ENCODE measurements at places on chromosomes 16 and 17. TPM values are rescaled to one million over a fixed set of nuclear protein-coding genes. Genes with fewer than 3 reads are reported as not detected.
A peak's percentile ranks its signal among the peaks of the same experiment; 100 is the strongest.

The KRTAP4-1 gene
- polyA plus RNA-seq = not detected

DNA sequence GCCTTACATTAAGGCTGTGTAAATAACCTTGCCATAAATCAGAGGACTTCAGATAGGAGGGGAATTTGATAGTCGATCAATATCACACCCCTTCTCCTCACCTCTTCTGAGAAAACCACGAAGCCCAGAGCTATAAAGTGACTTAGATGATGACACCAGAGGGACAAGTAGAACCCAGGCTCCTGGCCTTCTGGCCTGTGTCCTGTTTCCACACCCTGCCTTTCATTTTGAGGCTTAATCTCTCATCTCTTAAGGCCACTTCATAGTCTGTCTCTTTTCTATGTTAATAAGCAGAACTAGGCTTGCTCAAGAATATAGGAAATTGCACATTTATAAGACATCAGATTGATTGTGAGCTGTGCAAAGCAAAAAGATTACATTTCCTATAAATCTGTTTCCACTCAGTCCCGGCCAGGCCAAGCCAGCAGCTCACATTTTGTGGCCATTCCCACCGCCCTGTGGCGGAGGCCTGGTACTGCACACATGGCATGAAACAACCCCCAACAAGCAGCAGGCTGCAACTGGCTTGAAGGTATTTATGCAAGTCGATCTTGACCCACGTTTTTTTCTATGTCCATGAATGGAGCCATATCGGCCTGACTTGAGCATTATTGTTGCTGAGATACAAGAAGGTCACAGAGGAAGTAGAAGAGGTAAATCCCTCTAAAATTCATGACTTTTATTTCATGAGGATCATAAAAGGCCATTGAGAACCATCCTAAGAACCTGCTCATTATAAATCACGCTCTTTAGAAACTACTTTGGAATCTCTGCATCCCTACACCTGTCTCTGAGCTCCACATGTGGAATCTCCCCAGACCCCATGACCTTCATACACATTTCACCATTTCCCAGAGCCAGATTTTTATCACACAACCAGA is 93.7 kb downstream of the PMP22 start:
- peak; percentile 78 for DNase-seq

The CIAO2B gene
- 78.3 TPM for polyA plus RNA-seq

The ASIC2 gene
- 2.5 TPM for polyA plus RNA-seq

The GLYR1 gene
- polyA plus RNA-seq = 163 TPM

DNA sequence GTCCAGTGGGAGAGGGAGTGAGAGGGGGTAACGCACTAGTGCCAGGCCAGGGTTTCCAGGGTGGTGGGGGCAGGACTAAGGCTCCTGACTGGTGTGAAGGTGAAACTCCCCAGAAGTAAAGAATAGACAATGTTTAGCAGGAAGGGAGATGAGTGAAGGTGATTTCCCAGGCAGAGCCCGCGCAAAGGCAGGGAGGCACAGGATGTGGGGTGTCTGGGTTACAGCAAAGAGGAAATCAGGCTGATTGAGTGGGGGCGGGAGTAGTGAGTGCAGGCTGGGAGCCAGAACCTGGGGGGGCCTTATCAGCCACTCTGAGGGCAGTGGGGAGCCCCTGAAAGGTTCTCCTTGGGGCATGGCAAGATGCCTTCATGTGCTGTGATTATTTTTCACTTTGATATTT is 167.5 kb downstream of the UTP18 start:
- DNase-seq = no peak

The DLG4 gene
- polyA plus RNA-seq = 36.0 TPM

DNA sequence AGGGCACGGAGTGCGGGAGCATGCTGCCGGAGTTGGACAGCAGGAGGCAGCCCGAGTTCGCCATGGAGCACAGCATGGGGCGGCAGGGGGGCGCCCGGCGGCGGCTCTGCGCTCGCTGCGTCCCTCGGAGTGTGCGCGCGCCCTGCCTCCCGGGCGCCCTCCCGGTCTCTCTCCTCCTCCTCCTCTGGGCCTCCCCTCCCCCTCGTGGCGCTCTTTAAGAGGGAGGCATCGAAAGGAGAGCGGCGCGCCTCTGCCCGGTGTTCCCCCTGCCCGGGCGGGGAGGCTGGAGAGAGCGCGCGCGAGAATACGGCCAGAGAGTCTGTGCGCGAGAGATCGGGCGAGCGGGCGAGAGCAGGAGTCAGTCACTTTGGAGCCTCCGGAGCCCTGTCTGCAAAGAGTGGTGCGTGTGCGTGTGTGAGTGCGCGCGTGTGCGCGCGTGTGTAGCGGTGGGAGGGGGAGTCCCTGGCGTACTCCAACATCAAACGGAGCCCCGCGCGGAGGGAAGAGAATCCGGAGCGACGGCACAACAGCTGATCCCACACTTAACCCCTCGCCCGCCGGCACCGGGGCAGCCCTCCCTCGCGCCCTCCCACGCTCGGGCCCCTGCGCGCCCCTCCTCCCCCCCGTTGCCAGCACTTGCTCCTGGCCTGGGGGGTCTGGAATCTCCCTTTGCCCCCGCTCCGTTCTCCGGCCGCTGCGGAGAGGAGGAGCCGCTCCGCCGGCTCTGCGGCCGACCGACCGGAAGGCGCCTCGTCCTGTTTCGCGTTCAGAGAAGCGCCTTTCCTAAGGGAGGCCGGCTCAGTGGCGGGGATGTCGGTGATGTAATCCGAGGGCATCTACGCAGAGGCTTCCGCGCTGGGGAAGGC is 108.9 kb downstream of the ENGASE start:
- peak; percentile 46 for DNase-seq

The ZNF768 gene
- 44.5 TPM for polyA plus RNA-seq

DNA sequence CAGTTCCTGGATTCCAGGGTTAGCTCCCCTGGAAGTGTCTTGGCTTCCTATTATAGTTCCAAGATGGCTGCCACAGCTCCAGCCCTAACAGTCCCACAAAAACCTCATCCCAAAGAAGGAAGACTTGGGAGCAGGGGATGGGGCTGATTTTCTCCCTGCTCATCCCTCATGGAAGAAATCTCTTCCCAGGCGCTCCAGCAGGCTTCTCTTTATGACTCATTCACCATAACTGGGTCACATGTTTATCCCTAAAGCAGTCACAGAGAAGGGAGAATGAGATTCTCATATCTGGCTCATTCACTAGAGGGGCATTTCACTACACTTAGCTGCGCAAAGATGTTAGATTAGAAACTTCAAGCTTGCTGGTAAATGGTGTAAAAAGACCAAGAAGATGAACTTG is 206.5 kb upstream of the IRX3 start:
- no peak for DNase-seq

GRCh38 chr16:68069511-68070248 is 15.5 kb upstream of the NFATC3 start:
- DNase-seq = no peak

The HERPUD1 gene
- 117 TPM for polyA plus RNA-seq

Data from left kidney (tissue), 8 donors.